ENCODE measurements at places on chromosomes 1 and 21.

- no peak for DNase-seq
These were observed 224.1 kb downstream of the TRABD2B start for GRCh38 chr1:47772960-47773682.

GRCh38 chr21:25857308-25858074 is 122.7 kb downstream of the GABPA start:
- DNase-seq, result no peak

- no peak for DNase-seq
These were observed 82.9 kb downstream of the NGF start for GRCh38 chr1:115255154-115255553.

- no peak for DNase-seq
These were observed 12.6 kb upstream of the RCSD1 start for GRCh38 chr1:167617153-167618147.

GRCh38 chr1:98975113-98975512 is 29.5 kb downstream of the PLPPR5 start:
- no peak for DNase-seq

All from NCI-H1092 (cell line).